NCI-H2081 (cell line): ENCODE measurements at places on chromosomes 12 and 14.

GRCh38 chr12:124640056-124640455, 72.6 kb upstream of the NCOR2 start:
- DNase-seq = no peak

DNA sequence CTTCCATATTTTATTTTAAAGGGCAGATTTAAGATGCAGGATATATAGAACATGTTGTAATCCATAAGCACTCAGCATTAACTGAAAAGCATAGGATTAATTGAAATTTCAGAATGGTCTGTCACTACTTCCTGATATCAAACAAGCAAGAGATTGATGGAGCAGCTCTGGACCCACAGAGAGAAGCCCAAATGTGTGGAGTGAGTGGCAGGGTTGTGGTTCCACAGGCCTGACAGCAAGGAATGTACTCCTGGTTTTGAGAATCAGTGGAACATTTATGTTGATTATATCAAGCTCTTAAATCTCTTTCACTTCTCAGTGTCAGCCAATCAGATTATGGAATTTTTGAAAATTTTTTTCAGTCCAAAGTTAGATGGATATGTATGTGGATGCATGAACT, 267.6 kb upstream of the PRICKLE1 start:
- no peak for DNase-seq

- DNase-seq = peak; percentile 81
These were observed 59.9 kb downstream of the IRF2BPL start for GRCh38 chr14:76968621-76969063.

GRCh38 chr12:111570084-111570961, 28.8 kb downstream of the ATXN2 start:
- DNase-seq = no peak

GRCh38 chr12:44357494-44357893, 518.6 kb downstream of the NELL2 start:
- DNase-seq = no peak

DNA sequence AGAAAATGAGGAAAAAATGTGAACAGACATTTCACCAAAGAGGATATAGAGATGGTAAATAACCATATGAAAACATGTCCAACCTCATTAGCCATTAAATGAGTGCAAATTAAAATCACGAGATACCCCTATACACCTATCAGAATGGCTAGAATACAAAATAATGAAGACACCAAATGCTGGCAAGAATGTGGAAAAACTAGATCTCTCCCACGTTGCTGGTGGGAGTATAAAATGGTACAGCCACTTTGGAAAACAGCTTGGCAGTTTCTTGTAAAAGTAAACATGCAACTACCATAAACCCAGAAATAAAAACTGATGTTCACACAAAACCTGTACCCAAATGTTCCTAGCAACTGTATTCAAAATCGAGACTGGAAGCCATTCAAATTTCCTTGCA, 38.3 kb upstream of the TCL1B start:
- DNase-seq = no peak

DNA sequence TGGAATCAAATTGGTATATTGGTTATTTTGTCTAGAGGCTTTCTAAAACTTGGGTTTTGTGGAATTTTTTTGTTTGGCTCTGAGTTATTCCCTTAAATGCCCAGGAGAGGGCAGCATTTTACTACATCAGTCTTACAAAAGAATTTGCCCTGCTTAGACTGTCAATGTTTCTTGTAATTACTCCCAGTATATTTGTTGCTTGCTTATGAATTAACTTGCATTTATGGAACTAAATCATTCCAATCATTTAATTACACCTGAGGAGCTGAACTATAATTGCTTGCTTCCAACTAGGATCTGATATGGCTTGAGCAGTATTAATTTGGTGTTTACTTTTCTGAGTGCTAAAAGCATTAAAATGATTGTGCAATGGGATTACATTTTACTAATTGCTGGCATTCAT, 48.7 kb downstream of the MIPOL1 start:
- peak; percentile 70 for DNase-seq

DNA sequence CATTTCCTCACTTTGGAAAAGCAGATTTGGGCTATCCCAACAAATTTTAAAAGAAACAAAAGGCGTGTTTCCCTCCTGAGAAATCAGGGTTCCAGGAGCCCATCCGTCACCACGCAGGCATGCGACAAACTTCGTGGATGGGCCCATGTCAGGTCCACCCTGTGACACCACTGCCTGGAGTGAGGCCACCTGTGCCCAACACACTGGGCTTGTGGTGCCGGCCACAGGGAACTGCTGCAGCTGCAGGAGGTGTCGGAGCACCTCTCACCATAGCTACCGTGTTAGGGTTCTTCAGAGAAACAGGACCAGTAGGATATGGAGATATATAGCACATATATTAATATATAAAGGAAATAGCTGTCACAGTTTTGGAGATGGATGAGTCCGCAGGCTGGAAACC, 53.0 kb upstream of the BCL11B start:
- no peak for DNase-seq

DNA sequence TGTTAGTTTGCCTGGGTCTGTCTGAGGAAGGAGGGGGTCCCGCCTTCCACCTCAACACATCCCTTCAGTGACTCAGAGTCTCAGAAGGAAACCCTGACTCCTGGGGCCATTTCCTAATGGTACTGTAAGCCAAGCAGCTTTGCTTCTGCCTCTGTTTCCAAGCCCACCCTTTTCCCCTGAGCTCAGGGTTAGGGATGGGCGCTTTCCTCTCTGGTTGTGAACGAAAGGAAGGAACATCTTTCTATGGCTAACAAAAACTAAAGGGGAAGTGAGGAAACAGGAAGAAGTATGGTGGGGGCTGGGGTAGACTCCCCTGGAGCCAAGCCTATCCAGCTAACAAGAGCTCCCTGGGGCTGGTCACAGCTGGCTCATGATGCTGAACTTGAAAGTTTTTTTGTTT, 11.6 kb upstream of the UNC119B start:
- DNase-seq = no peak
